ENCODE measurements at places on chromosomes 5 and 9.

GRCh38 chr9:123318202-123318601, 37.8 kb upstream of the CRB2 start:
- DNase-seq, result peak; percentile 34

DNA sequence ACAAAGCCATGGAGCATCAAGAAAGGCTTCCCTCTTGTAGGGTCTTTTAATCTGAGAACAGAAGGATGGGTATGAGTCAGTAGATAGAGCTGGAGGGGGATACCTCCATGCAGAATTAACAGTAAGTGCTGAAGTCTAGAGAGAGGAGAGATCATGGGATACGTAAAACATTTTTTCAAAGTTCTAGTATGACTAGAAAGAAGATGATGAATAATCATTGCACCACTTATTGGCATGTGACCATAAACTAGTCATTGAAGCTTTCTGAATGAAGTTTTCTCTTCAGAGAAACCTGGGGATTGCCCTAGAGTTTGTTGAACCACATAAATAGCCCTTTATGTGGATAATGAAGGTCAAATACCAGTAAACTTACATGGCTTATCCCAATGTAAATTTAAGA, 48.6 kb upstream of the PTPRD start:
- no peak for DNase-seq

DNA sequence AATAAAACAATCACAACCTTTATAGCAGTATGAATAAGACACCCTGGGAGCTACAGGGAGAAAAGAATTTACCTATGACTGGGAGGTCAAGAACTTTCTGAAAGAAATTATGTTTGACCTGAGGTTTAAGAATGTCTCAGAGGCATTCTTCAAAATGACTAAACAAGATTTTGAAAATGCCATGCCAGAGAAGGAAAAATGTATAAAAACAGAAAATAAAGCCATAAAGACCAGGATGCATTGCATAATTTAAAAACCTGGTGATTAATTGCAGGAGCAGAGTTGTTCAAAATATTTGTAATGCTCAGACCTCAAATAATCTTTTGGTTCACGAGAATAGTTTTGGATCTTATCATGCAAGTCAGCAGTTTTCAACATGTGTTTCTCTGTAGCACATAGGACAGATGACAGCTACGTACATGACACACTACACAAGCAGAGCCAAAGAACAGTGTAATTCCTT, 954.7 kb upstream of the ARRDC3 start:
- no peak for DNase-seq

- DNase-seq, result no peak
These were observed 33.4 kb upstream of the TBC1D2 start for GRCh38 chr9:98288881-98289280.

- DNase-seq, result no peak
These were observed 392.1 kb upstream of the DAB2 start for GRCh38 chr5:39816866-39817265.

Data from activated naive CD4-positive, alpha-beta T cell treated with anti-CD3 and anti-CD28 coated beads, Interleukin-2, amount 50 U/mL, for 72 hours (primary cell).